ENCODE measurements at places on chromosomes 5 and 9. TPM values are rescaled to one million over a fixed set of nuclear protein-coding genes. Genes with fewer than 3 reads are reported as not detected.

The ANKRD34B gene
- total RNA-seq = 3.0 TPM

The SLC25A48 gene
- total RNA-seq = 7.8 TPM

The ABLIM3 gene
- 53.1 TPM for total RNA-seq

The SPATA31D4 gene
- not detected for total RNA-seq

The NSG2 gene
- total RNA-seq = 655 TPM

The PDE6A gene
- total RNA-seq = not detected

The PAXX gene
- 14.1 TPM for total RNA-seq

The TAF1L gene
- total RNA-seq = under 0.01 TPM

The PARP8 gene
- 56.3 TPM for total RNA-seq

The LOX gene
- total RNA-seq = 4.6 TPM

The GOLM1 gene
- total RNA-seq = 124 TPM

The PSMB7 gene
- 172 TPM for total RNA-seq

The IFNA1 gene
- not detected for total RNA-seq

The SAXO1 gene
- not detected for total RNA-seq

The ASS1 gene
- 49.4 TPM for total RNA-seq

The NPR3 gene
- total RNA-seq = 6.2 TPM

The PRRX2 gene
- not detected for total RNA-seq

The ECM2 gene
- 5.3 TPM for total RNA-seq

The TRPM6 gene
- total RNA-seq = 2.5 TPM

The TLN1 gene
- total RNA-seq = 24.9 TPM

Data from diencephalon (tissue), 1 donor.